ENCODE measurements at places on chromosomes 13 and 19.

DNA sequence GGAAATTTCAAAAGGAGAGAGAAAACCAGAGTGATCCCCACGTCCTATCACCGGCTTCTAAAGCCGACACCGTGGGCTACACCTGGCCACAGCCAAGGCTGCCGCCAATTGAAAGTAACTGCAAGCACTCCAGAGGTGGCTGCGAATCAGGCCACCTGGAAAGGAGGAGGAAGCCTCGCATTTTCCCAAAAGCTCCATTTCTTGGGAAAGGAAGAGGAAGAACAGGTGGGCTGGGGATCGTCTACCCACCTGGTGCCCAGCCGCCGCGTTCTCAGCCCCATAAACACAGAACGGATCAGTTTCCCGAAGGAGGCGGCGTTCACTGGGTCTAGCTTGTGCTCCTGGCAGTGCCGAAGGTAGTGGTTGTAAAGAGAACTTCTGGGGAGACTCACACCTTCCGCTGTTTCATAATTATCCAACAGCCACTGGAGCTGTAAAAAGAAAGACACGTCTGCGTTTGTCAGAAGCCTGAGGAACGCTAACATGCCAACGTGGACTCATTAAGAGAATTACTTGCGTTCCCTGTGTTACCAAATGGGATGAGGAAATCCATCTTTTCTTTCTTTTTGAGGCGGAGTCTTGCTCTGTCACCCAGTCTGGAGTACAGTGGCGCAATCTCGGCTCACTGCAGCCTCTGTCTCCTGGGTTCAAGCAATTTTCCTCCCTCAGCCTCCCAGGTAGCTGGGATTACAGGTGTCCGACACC, 38.1 kb upstream of the RANBP3 start:
- no peak for DNase-seq

DNA sequence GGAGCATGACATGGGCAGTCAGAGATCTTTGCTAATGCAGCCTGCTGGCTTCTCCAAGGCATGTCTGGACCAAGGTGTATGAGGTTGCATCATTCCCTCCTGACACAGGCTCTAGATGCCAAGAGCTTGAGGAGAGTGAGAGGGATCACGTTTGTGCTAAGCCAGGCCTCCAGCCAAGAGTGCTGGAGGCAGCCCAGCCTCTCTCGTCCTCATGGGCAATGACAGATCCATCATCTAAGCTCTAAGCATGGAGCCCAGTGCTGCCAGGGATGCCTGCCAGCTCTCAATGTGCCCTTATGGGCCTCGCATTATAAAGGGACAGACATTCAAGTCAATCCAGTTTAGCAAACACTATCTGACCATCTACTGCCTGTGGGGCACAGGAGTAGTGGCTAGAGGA, 136.3 kb upstream of the VSTM2B start:
- DNase-seq: no peak

- no peak for DNase-seq
Observed at GRCh38 chr13:23140492-23140891, 40.3 kb upstream of the SGCG start.

GRCh38 chr13:99207511-99207910, 6.9 kb downstream of the UBAC2 start:
- DNase-seq: no peak

DNA sequence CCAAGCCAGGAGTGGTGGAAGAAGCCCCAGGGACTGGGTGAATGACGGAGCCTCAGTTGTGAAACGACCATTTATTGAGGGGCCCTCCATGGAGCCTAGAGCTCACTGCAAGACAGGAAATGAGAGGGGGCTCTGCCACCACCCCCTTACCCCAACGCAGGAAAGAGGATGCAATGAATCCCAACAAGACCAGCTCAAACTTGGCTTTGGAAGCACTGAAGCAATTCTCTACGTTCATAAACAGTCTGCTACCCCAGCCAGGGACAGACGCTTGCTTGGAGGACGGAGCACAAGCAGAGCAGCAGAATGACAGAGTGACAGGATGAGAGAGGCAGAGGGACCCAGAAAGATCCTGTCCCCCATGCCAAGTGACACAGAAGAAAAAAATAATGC, 1.0 kb downstream of the PRKACA start:
- no peak for DNase-seq

Measured in stimulated activated CD8-positive, alpha-beta memory T cell treated with anti-CD3 and anti-CD28 coated beads, Interleukin-7, amount 100 ng/mL, for 1 hour (primary cell).